GDM1 (cell line): ENCODE measurements at places on chromosomes 2 and 18.

GRCh38 chr18:2617401-2617998 lies 38.0 kb upstream of the SMCHD1 start:
- no peak for DNase-seq

DNA sequence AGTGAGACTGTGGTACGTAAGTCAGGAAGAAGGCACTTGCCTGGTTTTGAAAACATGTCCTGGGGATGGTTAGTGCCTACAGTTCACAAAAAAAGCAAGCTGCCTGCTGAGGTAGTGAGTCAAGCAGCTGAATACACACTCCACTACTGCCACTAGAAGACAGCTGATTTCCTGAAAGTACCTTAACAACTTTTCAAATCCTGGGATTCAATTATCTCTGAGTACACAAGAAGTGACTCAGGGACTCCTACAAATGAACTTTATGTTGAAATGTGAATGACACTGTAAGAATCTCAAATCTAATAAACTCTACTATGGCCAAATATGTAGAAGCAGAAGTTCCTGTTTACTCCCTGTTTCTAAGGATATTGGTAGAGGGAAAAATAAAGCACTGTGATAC lies 58.0 kb upstream of the ARL5A start:
- no peak for DNase-seq

GRCh38 chr2:215793747-215794595 lies 219.4 kb downstream of the MREG start:
- peak; percentile 84 for DNase-seq

- DNase-seq, result no peak
These were observed 304.7 kb downstream of the TCF4 start for GRCh38 chr18:55283309-55283708.

GRCh38 chr18:79869591-79870300 lies 72.0 kb downstream of the KCNG2 start:
- no peak for DNase-seq

DNA sequence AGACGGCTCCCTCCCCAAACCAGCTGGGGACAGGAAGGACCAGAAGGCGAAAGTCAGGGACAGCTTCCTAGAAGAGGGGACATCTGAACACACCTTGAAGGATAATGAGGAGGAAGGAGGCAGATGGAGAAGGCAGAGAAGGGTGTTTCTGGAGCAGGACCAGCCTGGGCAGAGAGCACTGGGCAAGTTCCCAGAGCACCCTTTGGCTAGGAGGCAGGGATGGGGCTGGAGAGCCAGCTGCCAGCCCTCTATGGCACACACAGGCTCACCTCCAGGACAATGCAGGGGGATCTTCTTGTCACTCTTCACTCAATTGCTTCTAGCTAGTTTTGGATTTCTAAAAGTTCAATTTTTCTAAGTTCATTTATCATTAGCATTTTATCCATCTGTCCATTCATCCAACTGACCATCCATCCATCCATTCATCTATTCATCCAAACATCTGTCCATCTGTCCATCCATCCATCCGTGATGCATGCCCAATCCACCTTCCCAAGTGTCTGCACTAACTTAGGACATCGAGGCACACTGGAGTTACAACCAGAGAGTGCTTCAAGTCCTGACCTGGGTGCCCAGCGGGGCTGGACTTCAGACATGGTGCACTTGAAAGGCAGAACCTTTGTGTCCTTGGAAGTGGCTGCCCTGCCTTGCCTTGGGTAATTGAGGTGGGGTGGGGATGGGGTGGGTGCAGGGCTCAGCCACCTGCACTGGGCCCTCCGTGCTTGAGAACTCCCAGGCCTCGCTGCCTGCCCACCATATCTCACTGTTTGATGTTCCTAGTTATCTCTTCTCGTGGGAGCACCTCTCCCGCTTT lies 42.5 kb downstream of the INHBB start:
- DNase-seq, result no peak

GRCh38 chr2:3200420-3200939 lies 177.1 kb downstream of the EIPR1 start:
- no peak for DNase-seq

GRCh38 chr2:69169655-69170389 lies 156.8 kb downstream of the ANTXR1 start:
- DNase-seq, result no peak

DNA sequence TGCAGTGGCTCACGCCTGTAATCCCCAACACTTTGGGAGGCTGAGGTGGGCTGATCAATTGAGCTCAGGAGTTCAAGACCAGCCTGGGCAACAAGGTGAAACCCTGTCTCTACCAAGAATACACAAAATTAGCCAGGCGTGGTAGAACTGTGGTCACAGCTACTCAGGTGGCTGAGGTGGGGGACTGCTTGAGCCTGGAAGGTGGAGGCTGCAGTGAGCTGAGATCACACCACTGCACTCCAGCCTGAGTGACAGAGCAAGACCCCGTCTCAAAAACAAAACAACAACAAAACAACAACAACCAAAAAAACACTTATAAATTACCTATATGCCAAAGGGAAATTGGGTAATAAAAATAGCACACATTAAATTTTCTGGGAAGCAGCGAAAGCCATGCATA lies 141.6 kb downstream of the HDAC4 start:
- DNase-seq, result no peak

GRCh38 chr18:49006641-49007454 lies 56.1 kb upstream of the SMAD7 start:
- DNase-seq, result no peak

DNA sequence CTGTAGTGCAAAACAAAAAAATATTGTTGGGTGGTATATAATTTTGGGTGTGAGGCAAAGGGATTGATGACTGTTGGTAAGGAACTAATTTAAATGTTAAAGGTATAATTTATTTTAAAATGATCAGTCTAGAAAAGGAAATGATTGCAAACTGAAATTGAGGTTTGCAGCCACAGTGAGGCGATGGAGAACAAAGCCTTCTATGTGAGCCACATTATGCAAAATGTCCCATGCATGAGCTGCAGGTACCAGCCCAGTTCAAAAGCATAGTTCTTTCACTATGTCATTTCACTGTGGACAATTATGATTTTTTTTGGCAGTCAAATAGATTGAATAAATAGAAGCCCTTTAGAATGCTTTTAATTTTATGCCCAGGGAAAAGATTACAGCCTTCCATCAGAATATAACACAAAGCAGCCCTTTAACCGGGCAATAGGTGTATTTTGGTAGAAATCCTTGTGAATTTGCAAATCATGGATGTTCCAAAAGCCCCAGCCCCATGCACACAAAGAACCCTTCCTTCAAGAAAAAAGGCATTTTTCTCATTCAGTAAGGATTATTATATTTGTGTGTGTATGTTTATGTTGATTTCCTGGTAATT lies 1.7 kb downstream of the MAP2 start:
- no peak for DNase-seq

- no peak for DNase-seq
These were observed 38.2 kb upstream of the CAB39 start for GRCh38 chr2:230674401-230674800.

GRCh38 chr2:108906403-108907077 lies 82.5 kb downstream of the EDAR start:
- DNase-seq, result no peak

DNA sequence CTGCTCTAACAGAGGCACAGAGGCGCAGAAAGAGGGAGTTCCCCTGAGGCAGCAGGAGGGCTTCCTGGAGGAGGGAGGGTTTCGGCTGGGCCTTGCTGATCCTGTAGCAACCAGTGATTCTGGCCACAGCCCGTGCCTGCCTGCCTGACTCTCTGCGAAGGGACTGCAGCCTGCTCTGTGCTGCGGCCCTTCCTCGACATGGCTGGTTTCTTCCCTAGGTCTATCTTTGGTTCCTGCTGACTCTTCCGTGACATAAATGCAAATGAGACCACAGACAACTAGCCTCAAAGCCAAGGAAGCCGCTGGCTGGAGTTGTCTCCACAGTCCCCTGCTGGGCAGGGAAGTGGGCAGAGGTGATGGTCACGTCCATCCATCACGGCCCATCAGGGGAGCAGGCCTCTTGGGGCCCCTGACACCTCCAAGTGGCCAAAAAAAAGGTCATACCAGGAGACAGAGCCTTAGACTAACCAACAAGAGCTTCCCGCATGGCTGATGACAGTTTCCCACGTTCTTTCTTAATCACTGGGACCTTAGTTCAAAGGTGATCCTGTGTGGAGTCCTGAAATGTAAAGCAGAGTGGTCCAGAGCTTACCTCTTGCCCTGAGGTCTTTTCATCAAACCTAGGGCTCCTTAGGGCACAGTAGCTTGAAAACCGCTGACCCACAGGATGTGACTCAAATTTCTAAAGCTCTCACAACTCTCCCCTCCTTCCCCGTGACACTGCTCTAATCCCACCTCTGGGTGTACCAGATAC lies 55.3 kb downstream of the HS1BP3 start:
- no peak for DNase-seq
